Stimulated activated CD4-positive, alpha-beta T cell treated with anti-CD3 and anti-CD28 coated beads, Interleukin-2, amount 100 ng/mL, for 48 hours (primary cell): ENCODE measurements at places on chromosomes 2 and 18.

DNA sequence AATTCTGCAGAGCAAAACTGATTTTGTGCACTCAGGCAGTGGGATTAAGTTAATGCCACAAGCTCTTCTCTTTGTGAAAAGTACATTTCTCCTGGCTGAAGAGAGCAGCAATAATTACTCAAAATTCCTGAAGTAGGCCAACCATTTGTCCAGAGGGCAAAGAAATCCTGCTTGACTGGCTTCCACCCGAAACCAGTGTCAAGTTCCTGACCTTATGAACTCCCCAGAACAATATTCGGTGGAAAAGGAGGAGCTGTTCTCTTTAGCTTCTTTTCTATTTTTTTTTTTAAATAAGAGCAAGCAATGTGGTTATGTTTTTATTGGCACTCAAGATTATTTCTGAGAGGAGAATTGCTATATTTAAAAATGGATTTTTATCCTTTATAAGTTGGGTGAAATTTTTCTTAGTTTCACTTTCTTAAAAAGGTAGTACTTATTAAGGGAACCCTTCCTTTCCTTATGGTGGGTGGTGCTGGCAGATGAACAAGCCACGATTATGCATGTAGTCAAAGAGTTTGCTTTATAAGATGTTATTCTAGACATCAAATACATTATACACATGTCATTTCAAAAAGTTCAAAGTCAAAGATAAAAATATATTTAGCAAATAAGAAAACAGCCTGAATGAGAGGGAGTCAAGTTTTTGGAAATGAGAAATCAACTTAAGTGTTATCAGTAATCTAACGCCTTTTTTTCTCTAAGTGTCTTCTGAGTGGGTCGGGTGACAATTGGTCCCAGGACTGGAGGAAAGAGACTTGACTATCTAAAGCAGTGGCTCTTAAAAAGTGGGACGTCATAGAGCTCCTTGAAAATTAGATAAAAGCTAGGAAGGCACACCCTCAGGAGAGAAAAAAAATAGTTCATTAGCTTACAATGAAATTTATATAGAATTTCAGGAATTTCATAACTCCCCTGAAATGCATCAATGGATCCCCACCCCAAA lies 194.5 kb downstream of the IKZF2 start:
- DNase-seq: no peak

DNA sequence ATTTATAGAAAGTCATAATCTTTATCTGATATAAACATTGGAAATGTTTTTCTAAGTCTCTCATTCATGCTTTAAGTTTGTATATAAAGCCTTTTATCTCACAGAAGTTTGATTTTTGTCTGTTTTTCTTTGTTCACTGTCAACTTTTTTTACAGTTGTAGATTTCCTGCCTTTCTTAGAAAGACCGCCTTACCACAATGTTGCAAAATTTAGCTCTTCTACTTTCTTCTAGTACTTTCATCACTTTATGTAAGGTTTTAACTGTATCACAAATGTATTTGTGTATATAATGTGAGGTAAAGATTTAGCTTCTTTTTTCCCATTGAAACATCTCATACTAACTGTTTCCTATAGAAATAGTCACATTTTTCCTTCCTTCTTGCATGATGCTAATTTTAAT lies 136.1 kb downstream of the DNAH6 start:
- DNase-seq: no peak

- DNase-seq: no peak
Observed at GRCh38 chr2:86025229-86025820, 80.4 kb downstream of the POLR1A start.

- DNase-seq: no peak
Observed at GRCh38 chr18:23669804-23670405, 7.2 kb upstream of the ANKRD29 start.

DNA sequence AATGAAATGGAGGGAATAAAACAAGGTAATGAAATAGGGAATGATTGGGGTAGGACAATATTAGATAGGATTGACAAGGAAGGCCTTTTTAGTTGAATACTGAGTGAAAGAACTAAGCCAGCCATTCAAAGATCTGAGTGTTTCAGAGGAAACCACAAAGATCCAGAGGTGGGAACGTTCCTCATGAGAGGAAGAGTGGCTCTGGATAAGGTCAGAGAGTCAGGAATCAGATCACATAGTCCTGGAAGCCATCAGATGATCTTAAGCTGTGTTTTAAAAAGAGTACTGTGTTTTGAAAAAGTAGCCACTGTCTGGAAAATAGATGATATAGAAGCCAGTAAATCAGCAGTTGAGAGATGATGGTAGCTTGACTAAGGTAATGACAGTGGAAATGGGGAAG lies 11.8 kb downstream of the TTLL4 start:
- no peak for DNase-seq

- DNase-seq: no peak
Observed at GRCh38 chr2:59044736-59045135, 803.6 kb upstream of the FANCL start.

GRCh38 chr2:41832218-41832617 lies 215.6 kb upstream of the PKDCC start:
- no peak for DNase-seq

DNA sequence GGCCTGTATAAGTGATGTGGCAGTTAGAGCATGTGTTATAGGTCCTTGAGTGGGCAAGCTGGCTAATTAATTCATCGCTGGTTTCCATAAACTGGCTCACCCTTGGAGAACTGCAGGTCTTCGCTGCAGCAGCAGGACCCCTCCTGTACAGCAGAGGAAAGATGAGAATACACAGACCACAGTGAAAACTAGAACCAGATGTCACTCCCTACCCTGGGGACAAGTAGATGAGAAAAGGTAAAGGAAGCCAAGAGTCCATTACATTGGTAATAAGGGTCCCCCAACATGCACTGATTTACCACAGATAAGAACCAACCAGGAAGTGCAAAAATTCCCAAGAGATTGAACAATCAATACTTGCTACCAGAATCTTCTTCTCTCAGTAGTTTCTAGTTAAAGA lies 415.6 kb upstream of the LYPD1 start:
- DNase-seq: no peak

DNA sequence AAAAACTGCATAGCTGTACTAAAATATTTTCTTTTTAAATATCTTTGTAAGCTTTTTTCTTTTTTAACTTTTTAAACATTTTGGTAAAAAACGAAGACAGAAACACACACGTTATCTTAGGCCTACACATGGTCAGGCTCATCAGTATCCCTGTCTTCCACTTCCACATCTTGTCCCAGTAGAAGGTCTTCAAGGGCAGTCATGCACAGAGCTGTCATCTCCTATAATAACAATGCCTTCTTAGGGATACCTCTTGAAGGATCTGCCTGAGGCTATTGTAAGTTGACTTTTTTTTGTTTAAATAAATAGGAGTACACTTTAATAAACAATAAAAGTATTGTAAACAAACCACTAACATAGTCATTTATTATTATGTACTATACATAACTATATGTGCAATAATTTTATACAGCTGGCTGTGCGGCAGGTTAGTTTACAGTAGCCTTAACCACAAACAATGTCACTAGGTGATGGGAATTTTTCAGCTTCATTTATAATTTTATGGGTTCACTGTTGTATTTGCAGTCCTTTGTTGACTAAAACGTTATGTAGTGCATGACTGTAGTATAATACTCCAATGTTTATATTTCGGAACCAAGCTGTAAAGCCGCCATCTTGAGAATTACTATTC lies 124.4 kb downstream of the MAP4K4 start:
- no peak for DNase-seq

DNA sequence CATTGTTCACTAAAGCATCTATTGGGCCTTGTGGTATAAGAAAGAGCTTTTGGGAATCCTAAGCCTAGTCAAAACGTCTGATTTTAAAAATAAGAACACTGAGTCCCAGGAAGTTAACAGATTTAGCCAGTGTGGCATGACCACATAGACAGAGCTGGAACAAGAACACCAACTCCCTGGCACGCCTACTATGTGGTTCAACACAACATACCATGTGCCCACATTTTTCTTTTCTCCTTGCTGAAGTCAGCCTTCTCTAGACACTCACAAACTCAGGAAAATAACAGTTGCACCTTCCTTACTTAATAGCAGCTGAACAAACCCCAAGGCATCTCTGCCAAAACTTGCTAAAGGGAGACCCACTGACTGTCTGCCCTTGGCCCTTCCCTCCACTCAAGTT lies 124.8 kb downstream of the C1D start:
- DNase-seq: no peak

- DNase-seq: peak; percentile 15
Observed at GRCh38 chr18:12990123-12990475, 1.1 kb upstream of the CEP192 start.

- DNase-seq: no peak
Observed at GRCh38 chr2:79453918-79454317, 58.9 kb upstream of the CTNNA2 start.

DNA sequence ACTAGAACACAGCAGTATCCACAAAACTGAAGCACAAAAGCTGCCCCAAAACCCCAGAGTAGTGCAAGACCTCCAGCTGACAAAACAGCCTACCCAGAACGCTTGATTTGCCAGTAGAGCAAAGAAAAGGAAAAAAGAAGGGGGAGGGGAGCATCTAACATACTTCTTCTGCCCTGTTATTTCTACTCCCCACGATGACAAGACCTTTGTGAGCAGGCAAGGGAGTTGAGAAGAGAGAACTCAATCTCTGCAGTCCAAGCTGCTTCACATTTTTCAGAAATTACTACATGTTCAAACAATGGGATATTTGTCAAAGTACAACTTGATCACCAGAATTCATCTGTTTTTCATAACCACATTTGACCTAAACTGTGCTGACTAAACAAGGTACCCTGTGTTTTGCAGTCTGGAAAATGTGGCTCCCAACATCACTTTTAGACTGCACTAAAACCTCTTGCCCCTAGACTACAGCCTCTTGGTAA lies 286.7 kb downstream of the EXOC6B start:
- no peak for DNase-seq

GRCh38 chr2:64313398-64313723 lies 140.6 kb upstream of the LGALSL start:
- DNase-seq: no peak

- DNase-seq: no peak
Observed at GRCh38 chr2:23475036-23475435, 90.1 kb downstream of the KLHL29 start.

GRCh38 chr2:208329485-208329884 lies 63.4 kb downstream of the PIKFYVE start:
- DNase-seq: no peak

GRCh38 chr18:32613821-32614220 lies 143.1 kb upstream of the GAREM1 start:
- no peak for DNase-seq

DNA sequence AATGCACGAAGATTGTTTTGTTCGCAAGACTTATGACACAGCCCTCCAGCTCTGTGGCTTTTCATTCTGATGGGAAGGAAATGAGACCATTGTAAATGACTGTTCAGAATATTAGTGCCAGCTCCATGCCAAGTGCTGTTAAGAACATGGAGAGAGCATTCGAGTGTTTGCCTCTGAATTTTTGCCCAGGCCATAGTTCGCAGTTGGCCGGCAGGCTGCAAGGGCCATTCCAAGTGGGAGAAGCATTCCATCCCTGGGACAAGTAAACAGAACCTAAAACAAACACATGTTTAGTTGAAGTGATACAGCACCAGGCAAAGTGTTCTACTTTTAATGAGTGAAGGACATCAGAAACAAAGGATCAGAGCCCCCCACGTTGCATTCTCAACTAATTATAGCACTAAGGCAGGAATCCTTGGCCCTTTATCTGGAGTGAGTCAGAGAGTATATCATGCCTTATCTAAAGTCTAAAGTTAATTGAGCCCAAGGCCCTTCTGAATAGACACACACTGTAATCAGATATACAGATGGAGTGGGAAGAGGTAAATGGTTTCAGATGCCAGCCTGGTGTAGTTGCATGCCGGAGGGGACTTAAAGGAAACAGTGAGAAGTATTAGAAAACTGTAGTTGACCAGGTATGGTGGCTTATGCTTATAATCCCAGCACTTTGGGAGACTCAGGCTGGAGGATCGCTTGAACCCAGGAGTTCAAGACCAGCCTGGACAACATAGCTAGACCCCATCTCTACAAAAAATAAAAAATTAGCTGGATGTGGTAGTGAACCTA lies 53.3 kb downstream of the NEDD4L start:
- no peak for DNase-seq

- no peak for DNase-seq
Observed at GRCh38 chr2:10197697-10198076, 75.1 kb downstream of the RRM2 start.

- no peak for DNase-seq
Observed at GRCh38 chr2:73851274-73851673, 22.5 kb downstream of the STAMBP start.

DNA sequence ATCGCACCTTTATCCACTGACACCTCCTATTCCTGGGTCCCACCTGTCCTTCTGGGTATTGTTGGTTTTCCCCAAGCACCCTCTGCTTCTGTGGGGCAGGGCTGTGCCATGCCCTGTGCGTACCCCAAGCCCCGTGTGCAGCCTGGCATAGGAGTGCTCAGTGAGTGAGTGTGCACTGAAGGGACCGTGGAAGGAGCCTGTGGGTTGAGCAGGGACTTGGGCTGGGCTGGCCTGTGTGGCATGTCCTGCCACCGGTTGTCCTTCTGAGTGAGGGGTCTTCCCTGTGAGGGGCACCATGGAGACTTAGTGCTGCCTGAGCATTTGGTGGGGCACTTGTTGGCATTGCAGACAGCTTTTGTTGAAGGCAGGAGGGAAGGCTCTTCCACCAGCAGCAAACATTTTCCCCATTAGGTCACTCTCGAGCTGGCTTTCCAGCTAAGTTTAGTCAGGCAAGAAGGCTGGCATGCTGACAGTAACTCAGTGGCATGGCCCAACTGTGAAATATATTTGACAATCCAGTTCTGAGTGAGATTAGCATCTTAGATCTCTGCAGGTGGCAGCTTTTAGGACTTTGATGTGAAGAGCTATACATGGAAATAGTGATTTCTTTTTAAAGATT lies 64.7 kb downstream of the LPIN1 start:
- no peak for DNase-seq

GRCh38 chr18:59279193-59279592 lies 5.9 kb upstream of the RAX start:
- no peak for DNase-seq

GRCh38 chr18:24659827-24660720 lies 199.6 kb downstream of the HRH4 start:
- no peak for DNase-seq

DNA sequence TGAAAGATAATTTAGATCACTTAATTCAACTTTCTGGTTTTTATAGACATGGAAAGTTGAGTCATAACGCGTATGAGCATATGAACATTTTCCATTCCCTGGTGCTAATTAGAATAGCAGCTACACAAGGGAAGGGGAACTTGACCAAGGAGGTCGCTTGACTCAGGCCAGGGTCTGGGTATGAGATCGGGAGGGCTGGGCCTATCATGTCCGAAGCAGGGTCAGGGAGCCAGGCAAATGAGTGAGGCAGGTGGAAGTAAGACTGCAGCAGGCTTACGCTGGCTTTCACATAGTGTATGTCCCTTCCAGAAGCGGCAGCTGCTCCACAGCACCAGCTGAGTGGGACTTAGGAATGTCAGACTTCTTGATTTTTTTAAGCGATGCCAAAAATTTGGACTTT lies 14.7 kb downstream of the RALB start:
- DNase-seq: no peak

- DNase-seq: no peak
Observed at GRCh38 chr2:152186262-152186661, 10.7 kb upstream of the STAM2 start.

- DNase-seq: no peak
Observed at GRCh38 chr2:46448641-46449040, 30.7 kb upstream of the TMEM247 start.

GRCh38 chr2:221370076-221370856 lies 201.8 kb downstream of the EPHA4 start:
- DNase-seq: no peak

- DNase-seq: no peak
Observed at GRCh38 chr2:43941966-43942365, 53.8 kb downstream of the LRPPRC start.
